ENCODE measurements at places on chromosomes 13 and 19. TPM values are rescaled to one million over a fixed set of nuclear protein-coding genes. Genes with fewer than 3 reads are reported as not detected.

The EPSTI1 gene
- 16.5 TPM for total RNA-seq

The FAM216B gene
- not detected for total RNA-seq

GRCh38 chr13:27172495-27172842 lies 858 bp upstream of the USP12 start:
- DNase-seq: peak; percentile 71

DNA sequence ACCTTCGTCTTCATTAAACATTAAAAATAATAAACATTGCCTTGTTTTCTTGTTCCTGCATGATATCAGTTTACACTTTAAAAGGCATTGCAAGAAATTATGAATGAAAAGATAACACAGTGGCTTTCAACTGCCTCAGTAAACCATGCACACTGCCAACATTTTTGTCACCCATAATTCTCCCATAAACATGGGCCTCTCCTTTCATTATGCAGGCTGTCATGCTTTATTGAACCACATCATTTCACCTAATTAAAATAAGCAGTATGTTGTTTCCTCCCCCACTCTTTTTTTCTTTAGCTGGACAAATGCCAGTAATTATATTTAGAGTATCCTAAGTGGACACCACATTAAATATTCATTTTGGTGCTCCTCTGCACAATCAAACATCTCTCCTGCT lies 1566.5 kb upstream of the SLC10A2 start:
- no peak for DNase-seq

DNA sequence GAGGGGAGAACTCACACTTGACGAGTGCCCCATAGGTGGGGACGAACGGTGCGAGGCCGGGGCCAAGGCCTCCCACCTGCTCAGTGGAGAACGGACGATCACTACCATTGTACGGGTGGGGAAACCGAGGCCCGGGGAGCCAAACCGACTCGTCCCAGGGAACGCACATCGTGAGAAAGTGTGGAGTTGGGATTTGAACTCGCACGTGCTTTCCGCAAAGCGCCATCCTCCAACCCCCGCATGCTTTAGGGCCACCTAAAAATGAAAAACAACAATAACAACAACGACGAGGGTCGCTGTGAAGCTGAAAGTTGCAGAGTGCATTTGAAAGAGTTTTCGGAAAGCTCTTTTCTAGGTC lies 458 bp downstream of the ARHGEF1 start:
- no peak for DNase-seq

The NCAN gene
- total RNA-seq: not detected

The PLA2G4C gene
- 9.2 TPM for total RNA-seq

GRCh38 chr19:46828484-46828883 lies 22.2 kb downstream of the AP2S1 start:
- DNase-seq: no peak
